ENCODE measurements at places on chromosomes 5 and 9. TPM values are rescaled to one million over a fixed set of nuclear protein-coding genes. Genes with fewer than 3 reads are reported as not detected.

DNA sequence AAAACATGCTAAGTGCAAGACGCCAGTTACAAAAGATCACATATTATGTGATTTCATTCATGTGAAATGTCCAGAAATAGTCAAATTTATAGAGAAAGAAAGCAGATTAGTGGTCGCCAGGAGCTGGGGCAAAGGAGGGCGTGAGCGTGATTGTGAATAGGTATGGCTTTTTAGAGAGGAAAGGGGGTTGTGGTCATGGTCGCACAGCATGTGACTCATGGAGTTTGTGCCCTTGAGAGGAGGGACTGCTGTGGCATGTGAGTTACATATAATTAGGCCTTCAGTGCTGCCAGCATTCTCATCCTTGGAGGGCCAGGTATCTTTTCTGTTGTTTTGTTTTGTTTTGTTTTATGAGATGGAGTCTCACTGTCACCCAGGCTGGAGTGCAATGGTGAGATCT, 21.2 kb upstream of the MARCHF6 start:
- DNase-seq, result no peak

- DNase-seq, result no peak
Observed at GRCh38 chr9:32180597-32180996, 203.8 kb upstream of the ACO1 start.

- no peak for DNase-seq
Observed at GRCh38 chr9:88429595-88430430, 41.6 kb downstream of the SPIN1 start.

The CMBL gene
- total RNA-seq, result 19.9 TPM

DNA sequence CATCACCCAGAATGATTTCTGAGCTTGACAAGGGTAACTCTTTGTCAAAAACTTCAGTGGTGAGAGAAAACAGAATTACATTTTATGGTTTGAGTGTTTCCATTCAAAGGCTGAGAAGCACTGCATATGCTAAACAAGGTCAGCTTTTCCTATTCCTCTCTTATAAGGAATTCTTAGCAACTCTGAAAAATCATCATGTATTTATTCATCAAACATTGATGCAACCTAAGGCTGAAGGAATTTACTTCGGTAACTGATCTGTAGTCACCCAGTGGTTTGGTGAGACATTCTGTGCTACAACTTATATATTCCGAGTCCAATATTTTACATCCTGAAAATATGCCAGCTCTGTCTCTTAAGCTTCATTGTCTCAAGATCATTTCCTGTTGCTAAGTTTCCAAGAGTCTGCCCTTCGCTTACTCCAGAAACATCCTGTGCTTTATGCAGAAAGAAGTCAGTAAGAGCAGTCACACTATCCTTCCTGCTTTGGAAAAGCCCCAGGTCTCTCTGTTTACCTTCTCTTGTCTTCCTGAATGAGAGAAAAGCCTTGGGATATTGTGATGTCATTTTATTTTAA, 176.6 kb upstream of the TBCA start:
- DNase-seq, result peak; percentile 79

The CXXC5 gene
- total RNA-seq, result 49.4 TPM

- DNase-seq, result no peak
Observed at GRCh38 chr5:1471240-1471853, 26.1 kb upstream of the SLC6A3 start.

Data from HT1080 (cell line).